GM03348 (cell line): ENCODE measurements at places on chromosomes 4 and X.

DNA sequence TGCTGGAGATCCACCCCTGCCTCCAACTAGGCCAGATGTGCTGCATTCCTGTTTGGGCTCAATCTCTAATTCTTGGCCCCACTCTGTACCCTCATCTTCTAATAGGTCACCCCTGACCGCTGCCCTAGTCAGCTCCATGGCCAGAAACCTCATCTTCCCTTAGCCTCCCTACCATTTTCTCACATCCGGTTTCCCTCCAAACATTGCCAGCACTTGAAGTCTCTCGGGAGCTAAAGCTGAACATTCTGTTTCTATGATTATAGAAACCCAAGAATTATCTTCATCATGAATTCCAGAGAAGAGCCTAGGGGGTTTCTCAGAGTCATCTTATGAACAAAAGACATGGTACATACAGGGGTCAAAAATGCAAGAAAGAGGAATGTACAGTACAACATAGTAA is 179.7 kb downstream of the AMELX start:
- no peak for DNase-seq

GRCh38 chr4:80309294-80310004 is 26.1 kb upstream of the CFAP299 start:
- peak; percentile 78 for DNase-seq

GRCh38 chrX:117645639-117646038 is 471.0 kb downstream of the KLHL13 start:
- DNase-seq = no peak

DNA sequence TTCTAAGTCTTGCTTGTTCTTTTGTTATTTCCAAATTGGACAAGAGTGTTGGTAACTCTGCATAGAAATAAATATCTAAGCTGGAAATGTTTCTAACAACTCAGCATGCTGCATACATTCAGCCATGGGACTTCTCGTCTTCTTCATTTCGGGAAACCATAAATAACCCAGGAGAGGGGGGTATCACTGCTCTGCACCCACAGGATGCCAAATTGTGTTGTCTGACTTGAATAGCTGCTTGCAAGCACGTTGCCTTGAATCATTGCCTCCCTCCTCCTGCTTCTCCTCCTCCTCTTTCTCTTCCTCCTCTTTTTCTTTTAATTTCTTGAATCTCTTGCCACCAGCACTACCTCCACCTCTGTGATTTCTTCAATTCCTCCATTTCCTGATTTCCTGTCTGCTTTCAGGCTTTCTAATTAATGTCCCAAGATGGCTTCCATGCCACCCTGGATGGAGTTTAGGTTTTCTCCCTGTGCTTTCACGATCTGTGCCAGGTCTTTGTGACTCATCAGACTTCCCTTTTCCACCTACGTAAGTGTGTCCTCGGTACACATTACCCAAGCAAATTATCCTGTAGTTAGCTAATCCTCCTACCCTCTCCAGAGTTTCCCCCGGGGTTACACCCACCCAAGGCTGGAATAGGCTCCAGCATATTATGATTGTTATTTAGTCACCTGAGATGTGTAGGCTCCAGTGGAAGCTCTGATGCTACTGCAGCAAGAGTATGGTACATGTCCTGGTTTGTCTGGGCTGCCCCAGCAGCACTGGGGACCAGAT is 122.6 kb upstream of the VCX3B start:
- no peak for DNase-seq

DNA sequence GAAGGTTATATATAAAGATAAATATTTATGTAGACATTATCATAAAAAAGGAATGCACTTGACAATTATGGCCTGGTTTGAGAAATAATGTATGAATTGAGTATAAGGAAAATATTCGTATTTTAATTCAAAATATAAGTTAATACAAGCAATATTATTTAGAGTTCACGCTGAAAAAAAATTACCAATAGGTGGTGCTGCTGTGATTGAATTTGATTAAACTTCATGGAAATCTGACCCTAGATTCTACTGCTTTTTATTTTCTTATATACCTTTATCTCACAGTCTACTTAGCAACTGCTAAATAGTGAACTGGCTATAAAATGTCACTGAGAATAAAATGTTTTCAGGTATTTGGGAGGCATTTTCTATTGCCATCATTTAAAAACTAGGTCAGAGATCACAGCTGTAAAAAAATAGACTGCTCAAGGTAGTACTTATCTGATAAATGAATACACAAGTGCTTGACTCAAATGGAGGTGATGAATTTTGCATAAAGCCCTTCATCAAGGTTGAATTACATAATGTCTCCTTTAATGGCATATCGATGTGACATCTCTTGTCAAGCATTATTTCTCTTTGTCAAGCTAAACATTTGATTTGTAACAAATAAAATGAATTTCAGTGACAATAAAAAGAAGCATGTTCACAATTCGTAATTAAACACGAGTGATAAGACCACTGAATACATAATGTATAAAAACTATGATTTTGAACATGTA is 1638.8 kb upstream of the PCDH7 start:
- DNase-seq = peak; percentile 27

- DNase-seq = peak; percentile 2
Observed at GRCh38 chrX:40474205-40474626, 106.6 kb upstream of the ATP6AP2 start.

GRCh38 chr4:172147687-172148086 is 334.5 kb downstream of the GALNTL6 start:
- no peak for DNase-seq

DNA sequence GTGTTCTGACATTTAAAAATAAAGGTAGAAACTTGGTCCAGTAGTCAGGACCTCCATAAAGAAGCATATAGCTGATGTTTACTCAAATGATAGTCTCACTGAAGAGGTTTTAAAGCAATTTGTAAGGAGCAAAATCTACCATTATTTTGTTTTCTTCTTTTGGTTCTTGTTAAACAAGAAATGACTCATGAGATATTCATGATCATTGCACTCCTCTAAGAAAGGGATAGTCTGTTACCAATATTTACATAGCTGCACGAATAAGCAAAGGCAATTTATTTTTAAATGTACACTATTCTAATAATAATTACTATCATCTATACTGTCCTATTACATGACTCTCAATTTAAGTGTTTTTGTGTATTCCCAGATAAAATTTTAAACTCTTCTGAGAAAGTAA is 397.9 kb downstream of the FAM47B start:
- no peak for DNase-seq

DNA sequence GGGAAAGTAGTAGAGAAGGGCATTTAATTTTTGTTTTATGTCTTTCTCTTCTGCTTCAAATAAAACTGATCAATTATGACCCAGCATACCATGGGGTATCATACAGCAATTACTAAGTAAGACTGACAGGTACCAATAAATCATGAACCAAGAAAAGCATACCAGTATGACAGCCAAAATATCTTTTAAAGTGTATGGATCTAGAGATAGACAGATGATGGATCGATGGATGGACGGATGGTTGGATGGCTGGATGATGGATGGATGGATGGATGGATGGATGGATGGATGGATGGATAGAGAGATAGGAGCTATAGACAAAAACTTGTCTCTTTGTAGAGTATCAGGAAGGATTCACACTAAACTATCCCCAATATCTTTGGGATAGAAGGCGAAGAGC is 1.4 kb downstream of the DDX60L start:
- no peak for DNase-seq

- DNase-seq = no peak
Observed at GRCh38 chrX:134713618-134714107, 55.4 kb upstream of the PLAC1 start.

DNA sequence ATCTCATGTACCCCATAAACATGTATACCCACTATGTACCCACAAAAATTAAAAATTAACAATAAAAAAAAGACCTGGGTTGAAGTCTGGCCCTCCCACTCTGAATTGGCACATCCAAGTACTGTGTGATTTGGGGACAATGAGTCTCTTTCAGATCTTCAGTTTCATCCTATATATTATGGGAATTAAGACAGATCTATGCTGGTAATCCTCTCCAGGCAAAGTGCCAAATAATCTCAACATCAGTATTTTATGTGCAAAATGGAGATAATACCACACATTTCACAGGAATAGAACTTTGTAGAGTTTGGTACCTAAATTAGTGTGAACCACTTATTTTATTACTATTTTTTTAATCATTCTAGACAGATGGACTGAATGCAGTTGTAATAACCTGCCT is 11.0 kb upstream of the SCD5 start:
- DNase-seq = no peak

GRCh38 chr4:147734496-147734895 is 2.6 kb downstream of the ARHGAP10 start:
- DNase-seq = no peak

- peak; percentile 39 for DNase-seq
Observed at GRCh38 chr4:74794382-74795010, at the start of gene BTC. Gene BTC, minus strand, starts transcription at chr4:74794523. Its CDS starts 198 bp downstream, at chr4:74794325.

DNA sequence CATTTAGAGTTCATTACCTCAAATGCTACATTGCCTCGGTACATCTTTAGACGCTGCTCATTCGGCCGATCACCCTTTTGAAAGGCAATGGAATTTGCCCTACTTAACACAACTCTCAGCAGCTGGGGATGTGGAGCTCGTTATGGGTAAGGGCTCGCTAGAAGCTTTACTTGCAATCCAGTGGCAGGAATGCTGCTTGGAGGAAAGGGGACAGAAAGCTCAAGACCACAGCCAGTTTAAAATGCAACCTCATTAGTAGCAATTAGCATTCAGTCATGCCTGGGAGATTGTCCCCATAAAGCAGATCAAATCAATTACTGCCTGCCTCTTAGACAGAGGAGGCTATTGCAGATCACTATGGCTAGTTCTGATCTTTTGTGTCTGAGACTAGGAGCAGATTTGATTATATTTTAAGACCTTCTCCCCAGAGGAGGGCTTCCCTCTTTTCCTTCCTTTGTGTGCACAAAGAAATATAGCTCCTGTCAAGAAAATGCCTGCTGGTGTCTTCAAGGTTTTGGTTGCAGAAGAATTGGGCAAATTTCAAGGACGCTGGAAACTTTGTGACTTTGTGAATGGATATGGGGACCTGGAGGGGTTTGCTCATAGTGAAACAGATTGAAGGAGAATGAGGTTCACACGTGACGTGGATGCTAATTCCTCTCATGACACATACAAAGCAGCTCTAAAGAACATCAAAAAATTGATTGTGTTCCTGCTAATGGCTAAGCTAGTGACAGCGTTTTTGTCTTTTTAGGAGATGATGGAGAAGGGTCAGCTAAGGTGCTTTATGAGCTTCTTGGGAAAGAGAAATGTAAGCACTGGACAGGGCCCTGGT is 237.5 kb upstream of the GLRA2 start:
- DNase-seq = no peak

DNA sequence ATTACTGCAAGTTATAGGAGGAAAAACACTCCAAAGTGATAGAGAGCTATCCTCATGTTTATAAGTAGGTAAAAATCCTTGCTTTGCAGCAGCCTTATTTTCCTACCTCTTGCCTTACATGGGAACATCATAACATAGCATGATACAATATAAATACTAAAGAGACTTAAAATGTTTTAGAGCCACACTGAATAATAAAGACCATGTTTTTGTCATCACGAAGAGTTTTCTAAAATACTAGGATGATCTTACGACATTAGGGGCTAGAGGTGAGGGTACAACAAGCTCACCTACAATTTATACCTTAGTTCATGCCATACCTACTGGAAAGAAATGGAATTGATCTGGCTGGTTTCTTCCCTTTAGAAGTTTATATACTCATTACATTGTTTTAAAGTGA is 184.8 kb downstream of the FBXW7 start:
- DNase-seq = no peak

DNA sequence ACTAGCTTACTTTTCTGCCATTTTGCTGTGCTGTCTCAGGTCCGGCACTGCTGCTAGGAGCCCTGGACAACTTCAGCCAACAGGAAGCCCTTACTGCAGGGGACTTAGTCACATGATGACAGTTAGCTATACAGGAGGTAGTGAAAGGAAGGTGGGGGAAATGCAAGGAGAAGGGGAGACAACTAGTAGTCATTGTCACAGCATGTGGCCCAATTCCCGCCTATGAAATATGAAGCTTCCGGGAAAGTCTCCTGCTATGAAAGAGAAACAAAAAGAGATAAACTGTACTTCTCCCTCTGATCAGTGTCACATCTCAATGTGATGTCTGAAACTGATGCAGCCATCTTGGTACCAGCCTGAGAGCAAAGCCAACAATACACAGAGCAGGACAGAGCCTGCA is 71.6 kb downstream of the AMELX start:
- DNase-seq = no peak

DNA sequence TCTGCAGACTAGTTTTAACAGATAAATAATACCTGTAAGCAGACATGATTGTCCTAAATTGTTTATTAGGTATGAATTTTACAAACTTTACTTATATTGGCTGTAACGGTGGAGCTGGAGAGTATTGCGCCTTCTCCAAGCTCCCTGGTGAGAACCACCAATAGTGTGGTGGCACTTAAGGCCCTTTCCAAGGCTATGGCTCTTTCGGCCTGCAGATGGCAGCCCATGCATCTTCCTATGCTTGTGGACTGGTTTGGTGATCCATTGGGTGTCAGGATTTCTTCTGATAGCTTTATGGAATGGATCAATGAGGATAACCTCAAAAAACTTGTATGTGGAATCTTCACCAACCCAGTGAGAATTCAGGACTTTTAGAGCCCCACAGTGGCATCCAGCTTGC is 7.8 kb downstream of the LARP1B start:
- no peak for DNase-seq

DNA sequence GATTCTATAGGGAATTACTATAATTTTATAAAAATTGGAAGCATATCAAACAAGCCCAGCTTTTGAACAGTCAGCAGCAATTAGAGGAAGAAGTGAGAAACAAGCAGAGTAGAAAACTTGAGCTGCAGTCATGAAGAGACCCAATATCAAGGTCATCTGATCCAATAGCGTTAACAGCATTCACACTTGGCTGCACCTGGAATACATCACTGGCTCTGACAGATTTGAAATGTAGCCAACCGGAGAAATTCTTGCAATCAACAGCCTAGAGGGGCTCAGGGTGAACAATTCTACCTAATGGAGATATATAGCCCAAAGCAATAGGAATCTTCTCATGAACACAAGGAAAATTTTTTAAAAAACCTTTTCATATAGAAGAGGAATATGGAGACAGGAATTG is 13.6 kb downstream of the DDX53 start:
- no peak for DNase-seq

- no peak for DNase-seq
Observed at GRCh38 chrX:13498238-13498637, 71.2 kb upstream of the EGFL6 start.

GRCh38 chr4:30721185-30722091 is 1.3 kb downstream of the PCDH7 start:
- DNase-seq = peak; percentile 86
